Stimulated activated CD4-positive, alpha-beta T cell treated with anti-CD3 and anti-CD28 coated beads, Interleukin-2, amount 100 ng/mL, for 24 hours (primary cell): ENCODE measurements at places on chromosomes 5 and 9.

DNA sequence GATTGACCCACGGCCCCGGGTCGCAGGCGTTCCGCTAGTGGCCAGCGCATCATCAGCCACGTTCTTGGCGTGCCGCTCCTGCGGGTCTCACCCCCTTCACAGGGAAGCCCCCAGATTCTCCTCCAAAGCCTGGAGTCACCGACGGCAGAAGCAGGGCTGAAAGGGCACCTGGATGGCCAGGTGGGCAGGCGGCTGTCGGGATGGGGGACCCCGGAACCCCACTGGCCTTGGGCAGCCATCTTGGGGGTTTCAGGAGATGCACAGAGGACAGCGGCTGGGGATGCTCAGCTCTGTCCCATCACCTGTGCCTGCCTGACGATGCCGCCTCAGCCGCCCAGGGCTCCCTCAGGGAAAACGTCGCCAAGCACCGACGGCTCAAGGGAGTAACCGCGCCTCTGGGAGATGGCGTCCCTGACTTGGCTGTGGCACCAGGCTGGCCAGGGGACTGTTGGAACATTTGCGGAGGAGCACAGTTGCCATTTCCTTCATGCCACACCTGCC is 14.1 kb upstream of the SLC9A3 start:
- no peak for DNase-seq

DNA sequence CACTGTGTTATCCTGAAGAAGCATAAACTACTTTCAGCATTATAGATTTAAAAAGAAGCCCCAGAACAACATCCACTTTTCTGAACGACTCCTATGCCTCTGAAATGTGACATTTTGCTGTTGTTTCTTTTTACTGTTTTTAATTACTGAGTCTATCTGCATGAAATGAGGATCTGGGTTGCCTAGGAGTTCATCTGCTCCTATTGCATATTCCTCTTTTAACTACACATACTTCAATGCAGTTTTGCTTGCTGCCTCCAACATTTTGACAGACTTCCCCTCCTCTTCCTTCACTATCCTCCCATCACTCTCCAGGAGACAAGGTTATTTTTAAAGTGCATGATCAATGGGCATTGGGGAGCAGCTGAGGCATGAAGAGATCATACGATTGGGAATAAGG is 164.5 kb downstream of the TMC1 start:
- DNase-seq = no peak

GRCh38 chr5:75568202-75568601 is 43.1 kb upstream of the ANKDD1B start:
- DNase-seq = no peak

- no peak for DNase-seq
Measured at GRCh38 chr9:115400796-115401195, 282.8 kb upstream of the TNC start.

GRCh38 chr5:147415651-147416050 is 94.2 kb downstream of the DPYSL3 start:
- DNase-seq = no peak

DNA sequence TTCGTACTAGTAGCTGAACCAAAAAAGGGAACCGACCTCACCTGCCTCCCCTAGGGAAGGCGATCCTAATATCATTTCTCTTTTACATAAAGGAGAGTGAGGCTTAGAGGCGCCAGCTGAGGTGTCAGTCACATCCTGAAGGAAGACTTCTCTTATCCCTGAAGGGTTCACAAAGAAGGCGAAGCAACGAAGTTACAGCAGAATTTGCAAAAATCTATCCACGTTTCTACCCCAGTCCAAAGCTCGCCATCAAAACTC is 598 bp upstream of the KIAA1191 start:
- no peak for DNase-seq

GRCh38 chr9:110537841-110538646 is 41.5 kb downstream of the SVEP1 start:
- DNase-seq = no peak

GRCh38 chr9:69975681-69976080 is 68.0 kb upstream of the MAMDC2 start:
- no peak for DNase-seq

GRCh38 chr9:89664896-89665329 is 60.1 kb downstream of the GADD45G start:
- DNase-seq = no peak

DNA sequence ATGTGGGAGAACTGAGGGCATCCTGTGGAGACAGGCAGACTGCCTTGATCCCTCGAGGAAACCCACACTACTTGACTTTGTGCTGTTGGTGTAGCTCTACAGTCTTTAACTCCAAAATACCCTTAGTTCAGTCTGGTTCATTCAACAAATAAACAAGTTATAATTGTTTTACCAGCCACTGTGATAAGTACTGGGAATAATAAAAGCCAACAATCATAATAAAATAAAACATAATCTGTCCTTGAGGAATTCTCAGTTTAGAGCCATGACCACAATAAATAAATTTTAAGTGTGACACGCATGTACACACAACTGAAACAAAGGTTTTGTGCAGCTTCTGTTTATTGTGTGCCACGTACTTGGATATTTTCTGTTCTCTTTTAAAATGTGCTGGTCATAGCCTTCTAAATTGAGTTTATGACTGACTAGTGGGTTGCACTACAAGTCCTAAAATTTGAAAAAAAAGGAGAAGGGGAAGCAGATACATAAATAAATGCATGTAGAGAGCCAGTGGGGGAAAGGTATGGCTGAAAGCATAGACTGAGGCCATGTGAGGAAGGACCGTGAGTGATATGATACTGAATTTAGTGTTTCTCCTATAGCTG is 6.2 kb upstream of the SCAMP1 start:
- no peak for DNase-seq

DNA sequence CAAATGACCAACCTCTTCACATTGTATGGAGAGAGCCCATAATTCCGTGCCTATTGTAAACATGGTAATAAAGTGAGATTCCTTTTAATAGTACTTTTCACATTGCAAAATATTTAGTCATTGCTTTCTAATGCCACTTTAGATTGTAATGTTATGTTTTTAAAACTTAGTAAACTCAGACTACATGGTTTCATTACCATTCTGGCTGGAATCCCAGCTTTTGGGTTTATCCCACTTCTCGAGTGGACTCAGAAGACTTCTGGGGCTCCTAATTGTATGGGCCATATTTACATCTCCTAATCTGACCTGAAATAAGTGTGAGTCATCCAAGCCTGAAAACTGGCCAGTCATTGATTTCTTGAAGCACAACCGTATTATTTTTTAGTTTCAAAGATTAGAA is 217.6 kb downstream of the CAAP1 start:
- no peak for DNase-seq

DNA sequence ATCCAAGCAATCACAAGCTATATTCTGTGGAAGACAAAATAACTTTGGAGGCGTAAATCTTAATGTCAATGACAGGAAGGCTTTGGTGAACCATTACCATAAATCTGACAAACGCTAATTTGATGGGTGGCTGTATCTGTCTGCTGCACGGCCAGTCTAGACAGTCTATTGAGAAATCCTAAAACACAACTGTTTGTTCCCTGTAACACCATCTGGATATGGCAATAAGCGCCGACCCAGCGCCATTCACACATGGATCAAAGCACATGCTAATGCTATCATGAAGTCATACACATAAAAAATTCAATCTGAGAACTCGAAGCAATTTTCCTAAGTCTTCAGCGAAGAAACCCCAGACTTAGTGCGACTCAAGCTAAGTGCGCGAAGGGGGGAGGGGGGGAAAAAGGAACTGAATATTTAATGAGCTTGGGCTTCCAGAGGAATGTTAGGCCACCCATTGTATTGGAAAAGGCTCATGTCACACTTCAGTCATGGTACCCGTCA is 95.1 kb downstream of the ARL15 start:
- DNase-seq = no peak

DNA sequence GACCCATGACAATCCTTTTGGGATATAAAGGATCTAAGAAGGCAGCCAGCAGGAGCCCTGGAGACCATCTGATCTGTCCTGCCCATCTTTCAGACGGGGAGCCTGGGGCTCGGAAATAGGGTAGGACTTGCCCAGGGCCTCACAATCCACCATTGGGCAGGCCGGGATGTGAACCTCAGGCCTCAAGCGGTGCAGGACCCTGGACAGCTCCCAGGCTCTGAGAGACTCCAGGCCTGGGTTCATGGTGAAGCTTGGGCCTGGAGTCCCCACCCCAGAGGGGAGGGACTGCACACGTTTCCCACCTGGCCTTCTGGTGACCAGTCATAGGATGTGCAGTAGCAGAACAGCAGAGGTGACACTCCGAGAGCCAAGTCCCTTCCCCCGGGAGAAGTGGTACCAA is 36.6 kb upstream of the RAPGEF1 start:
- DNase-seq = no peak

GRCh38 chr5:33105521-33105941 is 335.2 kb upstream of the TARS1 start:
- no peak for DNase-seq

- no peak for DNase-seq
Measured at GRCh38 chr5:109418712-109419352, 9.1 kb upstream of the PJA2 start.

DNA sequence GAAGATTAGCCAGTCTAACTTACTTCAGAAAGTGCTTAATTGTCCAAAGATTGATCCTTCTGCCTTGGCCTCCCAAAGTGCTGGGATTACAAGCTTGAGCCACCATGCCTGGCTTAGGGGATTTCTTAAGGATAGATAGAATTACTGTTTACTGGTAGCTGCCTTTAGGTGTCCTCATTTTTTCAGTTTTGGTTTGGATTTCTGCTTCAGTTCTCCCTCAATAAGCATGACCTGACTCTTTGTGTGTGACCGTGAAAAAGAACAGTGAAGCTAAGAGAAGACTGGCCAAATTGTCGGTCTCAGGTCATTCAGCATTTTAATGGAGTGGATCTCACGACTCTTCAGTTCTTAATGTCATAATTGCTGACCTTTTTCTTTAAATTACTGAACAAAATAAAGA is 22.9 kb upstream of the CMYA5 start:
- no peak for DNase-seq

DNA sequence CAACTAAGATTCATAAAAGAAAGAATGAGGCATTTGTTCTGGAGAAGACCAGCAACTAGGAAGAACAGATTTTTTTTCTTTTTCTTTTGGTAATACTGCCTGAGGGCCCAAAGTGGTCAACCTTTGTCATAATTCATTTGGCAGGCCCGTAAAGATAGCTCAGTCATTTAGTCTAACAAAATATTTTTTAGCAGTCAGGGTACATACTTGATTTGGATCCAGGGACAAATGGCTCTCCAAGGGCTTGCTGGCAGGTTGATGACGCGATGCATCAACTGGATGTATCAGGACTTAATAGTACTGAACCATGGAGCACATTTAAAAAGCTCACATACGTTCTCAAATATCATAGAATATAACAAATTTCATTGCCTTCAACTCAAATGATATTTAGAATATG is 203.4 kb upstream of the ZNF608 start:
- no peak for DNase-seq

GRCh38 chr5:169905017-169905416 is 75.3 kb downstream of the INSYN2B start:
- no peak for DNase-seq

DNA sequence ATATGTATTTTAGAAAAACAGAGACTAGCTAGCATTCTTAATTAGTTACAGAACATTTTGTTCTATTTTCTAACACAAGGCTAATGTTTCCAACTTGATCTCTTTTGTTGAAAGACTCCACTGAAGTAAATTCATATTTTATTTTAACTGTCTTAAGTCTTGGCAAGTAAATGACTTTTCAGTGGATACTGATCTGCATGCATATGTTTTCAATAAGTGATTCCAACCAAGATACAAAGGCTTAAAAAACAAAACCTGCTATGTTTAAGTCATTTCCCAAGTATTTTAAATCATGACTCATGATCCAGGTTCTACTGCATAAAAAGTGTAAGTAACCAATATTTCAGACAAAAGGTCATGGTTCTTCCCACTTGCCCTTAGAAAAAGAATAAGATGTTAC is 5.7 kb downstream of the CDO1 start:
- DNase-seq = no peak

GRCh38 chr9:114383521-114384231 is 4.1 kb downstream of the AKNA start:
- no peak for DNase-seq

- DNase-seq = no peak
Measured at GRCh38 chr5:94613583-94613982, 4.8 kb downstream of the KIAA0825 start.

DNA sequence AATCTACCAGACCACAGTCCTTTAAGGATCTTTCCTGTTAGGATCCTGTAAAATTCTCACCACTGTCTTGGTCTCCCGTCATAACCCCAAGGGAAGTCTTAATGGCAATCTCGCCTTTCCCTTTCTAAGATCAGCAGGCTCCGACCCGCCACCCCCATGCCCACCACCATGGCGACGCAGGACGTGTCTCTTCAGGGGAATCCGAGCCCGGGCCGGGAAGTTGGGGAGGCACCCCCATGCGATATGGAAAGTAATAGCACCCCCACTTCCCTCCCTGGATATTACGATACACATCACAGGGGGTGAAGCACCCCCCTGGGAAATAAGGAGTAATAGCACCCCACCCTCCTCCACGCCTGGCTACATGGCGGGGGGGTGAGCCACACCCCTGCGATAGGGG is 8.3 kb upstream of the STK32A start:
- no peak for DNase-seq

DNA sequence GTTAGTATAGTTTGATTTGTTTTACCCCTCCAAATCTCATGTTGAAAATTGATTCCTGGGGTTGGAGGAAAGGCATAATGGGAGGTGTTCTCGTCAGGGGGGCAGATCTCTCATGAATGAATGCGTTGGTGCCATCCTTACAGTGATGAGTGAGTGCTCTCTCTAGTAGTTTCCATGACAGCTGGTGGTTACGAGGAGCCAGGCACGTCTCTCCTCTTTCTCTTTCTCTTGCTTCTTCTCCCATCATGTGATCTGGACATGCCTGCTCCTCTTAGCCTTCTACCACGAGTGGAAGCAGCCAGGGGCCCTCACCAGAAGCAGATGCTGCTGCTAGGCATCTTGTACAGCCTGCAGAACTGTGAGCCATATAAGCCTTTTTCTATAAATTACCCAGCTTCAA is 454.1 kb downstream of the EFNA5 start:
- no peak for DNase-seq

GRCh38 chr5:81884871-81885270 is 87.0 kb upstream of the ATG10 start:
- DNase-seq = no peak

DNA sequence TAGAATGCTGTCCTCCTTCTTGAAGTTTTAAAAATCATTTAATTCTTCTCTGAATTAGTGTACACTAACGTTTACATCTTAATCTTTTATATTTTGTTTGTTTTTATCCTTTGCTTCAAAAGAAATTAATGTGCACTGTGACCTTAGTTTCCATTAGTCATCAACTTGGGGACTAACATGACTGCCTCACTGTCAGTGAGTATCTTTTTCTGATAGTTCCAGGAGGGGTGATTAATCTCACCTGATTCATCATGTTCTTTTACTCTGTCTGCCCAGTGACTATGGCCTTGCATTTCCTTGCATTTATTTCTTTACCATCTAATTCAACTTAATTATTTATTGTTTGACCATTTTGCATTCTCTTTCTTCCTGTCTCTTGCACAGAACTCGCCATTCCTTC is 33.4 kb upstream of the NR3C1 start:
- no peak for DNase-seq

GRCh38 chr9:101437806-101438232 is 2.2 kb upstream of the ALDOB start:
- no peak for DNase-seq
